ENCODE measurements at places on chromosomes 16 and 17.

GRCh38 chr16:28258567-28258966 lies 33.8 kb upstream of the SBK1 start:
- no peak for DNase-seq

GRCh38 chr17:17935321-17936271 lies 36.6 kb downstream of the TOM1L2 start:
- DNase-seq: no peak

GRCh38 chr16:73216932-73217331 lies 169.0 kb upstream of the ZFHX3 start:
- DNase-seq: no peak

DNA sequence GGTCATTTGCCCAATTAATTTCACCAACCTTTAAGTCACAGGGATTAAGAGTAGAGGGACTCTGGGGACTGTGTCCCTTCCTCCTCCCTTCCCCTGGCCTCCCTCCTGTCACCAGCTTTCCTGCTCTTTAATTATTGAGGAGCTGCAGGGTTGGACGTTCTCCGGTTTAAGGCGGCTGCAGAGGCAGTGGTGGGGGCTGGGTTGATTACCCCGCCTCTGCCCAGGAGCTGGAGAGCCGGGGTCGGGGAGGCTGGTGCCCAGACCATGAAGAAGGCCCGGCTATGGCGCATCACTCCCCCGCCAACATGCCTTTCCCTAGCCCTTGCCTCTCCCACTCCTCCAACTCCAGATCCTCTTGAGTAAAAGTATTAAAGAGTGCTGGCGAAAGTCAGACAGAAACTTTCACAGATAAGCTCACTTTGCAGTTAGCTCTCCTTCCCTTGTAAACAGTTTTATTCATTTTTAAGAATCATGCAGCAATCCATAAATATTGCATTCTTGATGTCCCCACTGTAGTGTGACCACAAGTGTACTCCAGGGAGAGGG lies 1.1 kb upstream of the FOXJ1 start:
- no peak for DNase-seq

- DNase-seq: no peak
These were observed 190.7 kb downstream of the AXIN2 start for GRCh38 chr17:65370669-65371131.

- DNase-seq: no peak
These were observed 16.4 kb downstream of the CCL11 start for GRCh38 chr17:34301986-34302385.

- no peak for DNase-seq
These were observed 245 bp upstream of the RNF227 start for GRCh38 chr17:7916385-7916682.

DNA sequence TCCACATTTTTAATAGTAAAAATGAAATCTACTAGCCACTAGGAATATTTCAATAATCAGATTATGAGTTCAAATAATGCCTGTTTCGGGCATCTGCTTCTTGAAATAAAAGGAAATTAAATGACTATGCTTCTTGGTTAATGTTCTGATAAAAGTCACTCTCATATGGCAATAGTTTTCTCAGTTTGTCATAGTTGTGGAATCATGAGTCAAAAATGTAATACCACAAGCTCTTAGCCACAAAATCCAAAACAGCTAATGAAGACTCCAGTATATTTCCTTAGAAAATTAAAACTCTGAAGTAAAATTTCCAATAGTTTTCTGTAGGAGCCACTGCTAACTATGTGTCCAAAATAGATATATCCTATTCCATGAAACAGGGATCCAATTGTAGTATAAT lies 676.3 kb upstream of the CDH8 start:
- DNase-seq: no peak

DNA sequence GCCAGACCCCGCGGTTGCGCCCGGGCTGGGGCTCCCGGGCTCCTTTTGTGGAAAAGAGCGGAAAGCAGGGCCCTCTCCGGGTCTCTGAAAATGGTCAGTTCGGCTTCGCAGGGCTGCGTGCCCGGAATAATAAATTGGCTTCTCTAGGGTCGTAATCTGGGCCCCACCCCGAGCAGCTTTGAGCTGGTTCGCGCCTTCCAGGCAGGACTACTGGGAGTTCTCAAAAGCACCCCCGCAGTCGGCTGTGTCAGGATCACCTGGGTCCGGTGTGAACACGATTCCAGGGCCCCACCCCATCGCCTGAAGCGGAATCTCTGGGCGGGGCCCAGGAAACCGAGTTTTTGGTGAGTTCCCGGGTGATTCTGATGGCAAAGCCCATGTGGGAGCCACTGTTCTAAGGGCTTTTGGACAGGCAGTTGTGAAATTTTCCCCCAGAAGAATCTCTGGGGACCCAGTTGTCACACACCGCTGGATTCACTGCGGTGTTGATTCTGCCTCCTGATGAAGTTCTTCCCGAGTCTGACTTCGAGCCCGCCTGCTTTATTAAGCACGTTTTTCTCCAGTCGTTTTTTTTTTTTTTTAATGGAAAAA lies 77.0 kb downstream of the MRC2 start:
- DNase-seq: no peak

- DNase-seq: no peak
These were observed 47.1 kb upstream of the SDK2 start for GRCh38 chr17:73691321-73691766.

- no peak for DNase-seq
These were observed 3.9 kb upstream of the TRPV1 start for GRCh38 chr17:3613124-3613523.

DNA sequence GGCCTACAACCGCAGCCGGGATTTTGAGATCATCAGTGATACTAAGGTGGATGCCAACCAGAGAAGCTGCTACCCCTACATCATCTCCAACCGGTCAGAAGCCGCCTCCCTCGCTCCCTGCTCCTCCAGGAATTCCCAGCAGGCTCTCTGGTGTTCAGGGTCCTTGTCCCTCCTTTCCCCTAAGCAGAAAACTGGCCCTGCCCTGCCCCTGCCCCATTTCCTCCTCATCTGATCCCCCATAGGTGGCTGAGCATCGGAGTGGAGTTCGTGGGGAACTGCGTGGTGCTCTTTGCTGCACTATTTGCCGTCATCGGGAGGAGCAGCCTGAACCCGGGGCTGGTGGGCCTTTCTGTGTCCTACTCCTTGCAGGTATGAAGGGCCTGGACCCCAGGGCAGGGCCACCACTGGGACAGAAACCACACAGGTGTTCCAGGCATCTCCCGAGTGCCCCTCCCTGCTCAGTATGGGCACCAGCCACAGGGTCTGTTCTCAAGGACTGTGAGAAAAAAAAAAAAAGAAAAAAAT lies 29.8 kb downstream of the ANKRD40 start:
- DNase-seq: no peak

GRCh38 chr17:51805765-51806164 lies 352.7 kb downstream of the CA10 start:
- DNase-seq: no peak

DNA sequence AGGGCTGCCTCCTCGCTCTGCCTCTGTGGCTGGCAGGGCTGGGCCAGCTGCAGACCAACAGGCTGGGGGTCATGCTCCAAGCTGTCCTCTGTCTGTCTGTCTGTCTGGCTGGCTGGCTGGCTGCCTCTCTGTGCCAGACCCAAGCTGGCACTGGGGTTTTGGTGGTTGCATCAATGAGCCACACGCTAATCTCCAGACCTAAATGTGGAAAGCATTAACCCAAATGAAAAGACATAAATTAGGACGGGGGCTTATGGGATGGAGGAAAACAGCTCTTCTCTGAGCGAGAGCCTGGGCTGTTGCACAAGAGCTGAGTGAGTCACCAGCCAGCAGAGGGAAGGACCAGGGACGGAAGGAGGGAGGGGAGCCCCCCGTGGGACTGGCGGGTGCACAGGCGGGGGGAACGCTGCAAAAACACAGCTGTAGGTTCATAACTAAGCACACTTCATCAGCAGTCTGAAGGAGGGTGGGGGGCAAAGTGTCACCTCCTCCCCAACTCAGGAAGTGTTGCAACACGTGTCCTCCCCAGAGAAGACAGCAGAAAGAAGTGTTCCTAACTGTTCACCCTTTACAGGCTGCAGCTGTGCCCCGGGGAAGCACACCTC lies 83.4 kb downstream of the GAS7 start:
- no peak for DNase-seq

DNA sequence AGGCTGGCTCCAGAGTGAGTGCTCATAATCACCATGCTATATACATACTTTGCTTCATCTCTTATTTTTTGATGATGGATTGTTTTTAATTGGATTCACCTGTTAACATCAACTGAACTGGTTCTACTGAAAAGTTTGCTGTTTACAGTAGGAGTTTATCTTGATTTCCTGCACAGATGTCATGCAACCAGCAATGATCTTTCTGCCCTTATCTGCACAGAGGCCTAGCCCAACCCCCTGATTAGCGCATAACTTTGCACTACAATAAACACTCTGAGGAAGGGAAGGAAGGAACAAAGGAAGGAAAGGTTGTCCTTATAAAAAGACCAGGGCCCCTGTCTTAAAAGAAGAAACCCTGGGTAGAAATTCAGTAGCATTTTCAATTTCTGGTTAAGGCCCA lies 152.9 kb downstream of the RGS9 start:
- no peak for DNase-seq

- no peak for DNase-seq
These were observed 42.9 kb downstream of the HS3ST4 start for GRCh38 chr16:25734430-25735385.

- no peak for DNase-seq
These were observed 79.1 kb downstream of the NXN start for GRCh38 chr17:900336-900934.

GRCh38 chr16:706189-707061 lies 824 bp upstream of the FBXL16 start:
- no peak for DNase-seq

GRCh38 chr17:82228278-82228841 lies 482 bp upstream of the SLC16A3 start:
- no peak for DNase-seq

DNA sequence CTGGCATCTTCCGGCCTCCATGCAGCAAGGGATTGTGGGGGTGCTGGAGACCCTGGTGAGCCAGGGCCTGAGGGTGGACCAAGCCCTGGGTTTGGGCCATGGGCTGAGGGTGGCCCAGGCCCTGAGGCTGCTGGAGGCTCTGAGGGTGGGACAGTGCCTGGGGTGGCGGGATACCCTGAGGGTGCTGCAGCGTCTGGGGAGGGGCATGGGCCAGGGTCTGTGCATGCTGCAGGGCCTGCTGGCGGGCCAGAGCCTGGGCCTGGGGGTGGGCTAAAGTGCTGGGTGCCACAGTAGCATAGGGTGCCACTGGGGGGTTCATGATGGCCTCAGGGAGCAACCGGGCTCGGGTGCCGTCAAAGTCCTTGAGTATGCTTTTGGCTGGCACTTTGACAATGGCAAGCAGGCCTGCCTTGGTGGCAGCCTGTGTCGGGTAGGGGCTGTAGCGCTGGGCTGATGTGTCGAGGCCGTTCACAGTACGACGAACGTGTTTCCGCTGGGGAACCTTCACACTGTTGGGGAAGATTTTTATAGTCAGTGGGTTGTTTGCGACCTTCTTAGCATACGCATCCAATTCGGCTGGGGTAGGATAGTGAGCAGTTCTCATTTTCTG lies 15.6 kb downstream of the TRAF4 start:
- no peak for DNase-seq

DNA sequence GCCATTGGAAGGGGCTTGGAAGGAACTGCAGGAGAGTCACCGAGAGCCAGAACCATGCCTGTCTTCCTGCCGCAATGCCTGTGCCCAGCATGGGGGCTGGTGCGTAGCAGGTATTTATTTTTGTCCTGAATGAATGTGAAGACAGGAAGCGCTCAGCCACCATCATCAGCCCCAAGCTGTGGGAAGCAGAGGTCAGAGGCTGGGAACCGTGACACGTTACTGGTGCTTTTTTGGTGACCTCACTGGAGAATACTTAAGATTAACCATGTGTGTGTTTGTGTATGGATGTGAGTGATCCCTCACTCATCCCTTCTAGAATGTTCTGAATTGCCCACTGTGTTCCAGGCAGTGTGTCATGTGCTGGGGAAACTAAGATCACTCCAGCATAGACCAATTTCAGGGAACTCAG lies 343.8 kb downstream of the SNX29 start:
- no peak for DNase-seq

- DNase-seq: no peak
These were observed 45.6 kb upstream of the KCNJ12 start for GRCh38 chr17:21330436-21331160.

- no peak for DNase-seq
These were observed 52.0 kb downstream of the COTL1 start for GRCh38 chr16:84565669-84566495.

DNA sequence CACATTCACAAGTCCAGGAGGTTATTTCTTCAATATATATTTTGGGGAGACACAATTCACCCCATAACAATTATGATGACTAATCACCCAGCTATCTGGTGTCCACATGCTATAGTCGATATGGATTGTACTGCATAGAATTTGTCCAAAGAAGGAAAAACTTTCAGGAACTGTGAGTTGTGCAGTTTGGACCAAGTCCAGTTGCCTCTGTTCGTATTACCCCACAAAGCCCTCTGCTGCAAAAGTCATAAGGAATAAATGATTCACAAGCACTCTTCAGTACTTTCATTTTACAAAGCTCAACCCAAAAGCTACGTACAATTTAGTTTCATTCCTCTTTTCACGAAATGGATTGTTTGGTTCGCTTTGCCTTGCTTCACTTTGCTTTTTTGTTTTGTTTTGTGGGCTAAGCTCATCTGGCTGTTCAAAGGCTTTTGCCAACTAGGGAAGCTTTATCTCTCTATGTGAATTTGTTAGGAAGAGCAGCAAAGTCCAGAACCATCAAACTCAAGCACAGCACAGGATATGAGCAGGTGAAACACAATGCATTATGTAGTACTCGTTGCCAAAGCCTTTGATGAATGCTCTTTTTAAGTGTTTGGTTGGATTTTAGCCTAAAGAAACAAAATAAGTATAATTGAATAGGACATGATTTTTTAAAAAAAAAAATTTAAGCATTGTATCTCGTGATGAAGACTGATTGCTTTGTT lies 98.6 kb downstream of the ZNF18 start:
- no peak for DNase-seq

DNA sequence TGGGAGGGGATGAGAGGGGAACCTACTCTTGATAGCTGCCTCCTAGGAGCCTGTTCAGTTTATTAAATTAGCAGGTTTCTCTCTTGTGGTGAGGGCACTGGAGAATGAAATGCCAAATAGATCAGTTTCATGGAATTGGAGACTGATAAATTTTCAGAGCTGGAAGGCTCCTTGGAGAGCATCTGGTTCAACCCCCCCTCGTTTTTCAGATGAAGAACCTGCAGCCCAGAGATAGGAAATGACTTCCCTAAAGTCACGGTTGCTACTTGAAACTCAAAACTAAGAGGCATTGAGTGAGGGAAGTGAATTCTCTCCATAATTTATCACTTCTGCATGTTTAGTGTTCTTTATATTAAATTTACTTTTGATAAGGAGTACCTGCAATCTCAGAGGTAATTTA lies 366.0 kb upstream of the CCL2 start:
- no peak for DNase-seq
